ENCODE measurements at places on chromosomes 5 and 9. TPM values are rescaled to one million over a fixed set of nuclear protein-coding genes. Genes with fewer than 3 reads are reported as not detected.

The LRRC70 gene
- 6.8 TPM for total RNA-seq

The FGF18 gene
- total RNA-seq: 2.3 TPM

The SLC36A3 gene
- total RNA-seq: not detected

The SUB1 gene
- 345 TPM for total RNA-seq

The SHISAL2B gene
- 0.72 TPM for total RNA-seq

The AJM1 gene
- 1.2 TPM for total RNA-seq

The TSSK1B gene
- total RNA-seq: 0.10 TPM

The ZFYVE16 gene
- total RNA-seq: 63.3 TPM

The SMAD5 gene
- total RNA-seq: 74.6 TPM

The GRXCR2 gene
- not detected for total RNA-seq

The CCIN gene
- total RNA-seq: 0.50 TPM

Data from spinal cord (tissue), 10 donors.